ENCODE measurements at places on chromosomes 12 and 14. TPM values are rescaled to one million over a fixed set of nuclear protein-coding genes. Genes with fewer than 3 reads are reported as not detected.

Gene PTPRQ
- total RNA-seq, result 0.08 TPM

DNA sequence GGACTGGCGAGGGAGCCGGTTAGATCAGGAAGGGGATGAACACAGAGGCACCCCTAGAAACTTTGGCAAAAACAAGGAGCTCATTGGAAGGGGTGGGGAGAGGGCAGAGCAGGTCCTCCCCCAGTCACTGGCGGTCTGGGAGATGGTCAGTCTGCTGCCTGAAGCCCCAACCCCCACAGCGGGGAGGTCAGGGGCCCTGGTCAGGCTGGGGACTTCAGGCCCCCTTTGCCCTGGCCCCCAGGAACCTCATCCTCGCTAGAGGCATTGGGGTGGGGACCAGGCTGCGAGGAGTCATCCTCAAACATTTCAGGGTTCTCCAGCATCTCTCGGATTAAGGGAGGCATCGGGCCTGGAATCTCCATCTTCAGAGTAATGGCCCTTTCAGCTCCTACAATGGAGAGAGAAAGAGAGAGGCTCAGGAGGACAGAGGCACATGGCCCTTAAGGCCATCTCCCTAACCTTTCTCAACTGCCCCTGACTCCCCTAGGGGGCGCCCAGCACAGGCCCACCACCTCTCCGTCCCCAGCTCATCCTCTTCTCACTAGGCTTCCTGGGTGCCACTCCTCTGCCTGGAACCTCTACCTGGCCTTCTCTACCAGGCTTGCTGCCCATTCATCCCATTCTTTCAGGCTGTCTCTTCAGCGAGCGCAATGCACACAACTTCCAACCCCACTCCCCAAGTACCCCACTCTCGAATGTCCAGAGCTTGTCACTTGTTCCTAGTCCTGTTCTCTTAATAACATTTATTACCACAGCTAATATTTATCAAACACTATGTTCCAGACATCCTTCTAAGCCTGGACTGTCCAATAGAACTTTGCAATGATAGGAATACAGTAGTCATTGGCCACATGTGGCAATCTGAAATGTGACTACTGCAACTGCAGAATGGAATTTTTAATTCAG, 4.7 kb upstream of the ITGB7 start:
- no peak overlapping the region for H3K27ac ChIP-seq
- H3K4me1 ChIP-seq, result no peaks in the 10 kb centered on the region
- DNase-seq, result no peak
- H3K4me3 ChIP-seq, result no peak overlapping the region
- H3K27me3 ChIP-seq, result no peaks in the 10 kb centered on the region

GRCh38 chr14:76201162-76201561, 49.4 kb downstream of the GPATCH2L start:
- H3K4me1 ChIP-seq, result no peaks in the 10 kb centered on the region
- peaks cover 28% of the 10 kb centered on the region for H3K36me3 ChIP-seq
- H3K27me3 ChIP-seq, result no peaks in the 10 kb centered on the region
- no peak overlapping the region for H3K27ac ChIP-seq
- DNase-seq, result no peak
- H3K4me3 ChIP-seq, result no peak overlapping the region

- no peak overlapping the region for H3K4me3 ChIP-seq
- no peak overlapping the region for H3K27ac ChIP-seq
- no peaks in the 10 kb centered on the region for H3K27me3 ChIP-seq
- H3K36me3 ChIP-seq, result no peaks in the 10 kb centered on the region
Measured at GRCh38 chr14:37622231-37622923, 26.9 kb downstream of the TTC6 start.

GRCh38 chr12:101004898-101005297, 205.1 kb downstream of the SLC5A8 start:
- H3K27ac ChIP-seq, result no peak overlapping the region
- H3K27me3 ChIP-seq, result no peaks in the 10 kb centered on the region
- no peak overlapping the region for H3K4me3 ChIP-seq
- H3K36me3 ChIP-seq, result no peaks in the 10 kb centered on the region

GRCh38 chr14:61598980-61599379, 96.3 kb upstream of the HIF1A start:
- H3K27ac ChIP-seq, result no peak overlapping the region
- H3K4me3 ChIP-seq, result no peak overlapping the region
- H3K27me3 ChIP-seq, result no peaks in the 10 kb centered on the region
- H3K4me1 ChIP-seq, result peaks cover 2% of the 10 kb centered on the region
- DNase-seq, result no peak

Gene PRPH
- not detected for total RNA-seq

GRCh38 chr14:58108717-58109116, 43.3 kb downstream of the ARMH4 start:
- H3K4me3 ChIP-seq, result no peak overlapping the region
- H3K36me3 ChIP-seq, result no peaks in the 10 kb centered on the region
- no peak overlapping the region for H3K27ac ChIP-seq
- no peak for DNase-seq
- H3K4me1 ChIP-seq, result no peaks in the 10 kb centered on the region
- no peaks in the 10 kb centered on the region for H3K27me3 ChIP-seq

Gene ALDH1L2
- total RNA-seq, result 0.25 TPM

GRCh38 chr12:13562915-13563742, 366.6 kb downstream of the EMP1 start:
- no peaks in the 10 kb centered on the region for H3K27me3 ChIP-seq

- no peak for DNase-seq
- H3K4me3 ChIP-seq, result no peak overlapping the region
- no peaks in the 10 kb centered on the region for H3K36me3 ChIP-seq
- H3K27me3 ChIP-seq, result no peaks in the 10 kb centered on the region
- H3K4me1 ChIP-seq, result no peaks in the 10 kb centered on the region
Measured at GRCh38 chr14:69760810-69761209, 6.1 kb upstream of the SRSF5 start.

Gene RGS6
- total RNA-seq, result 0.17 TPM
